ENCODE measurements at places on chromosomes 12 and 14.

- no peak for DNase-seq
These were observed 795 bp upstream of the ACOT2 start for GRCh38 chr14:73567951-73568885.

DNA sequence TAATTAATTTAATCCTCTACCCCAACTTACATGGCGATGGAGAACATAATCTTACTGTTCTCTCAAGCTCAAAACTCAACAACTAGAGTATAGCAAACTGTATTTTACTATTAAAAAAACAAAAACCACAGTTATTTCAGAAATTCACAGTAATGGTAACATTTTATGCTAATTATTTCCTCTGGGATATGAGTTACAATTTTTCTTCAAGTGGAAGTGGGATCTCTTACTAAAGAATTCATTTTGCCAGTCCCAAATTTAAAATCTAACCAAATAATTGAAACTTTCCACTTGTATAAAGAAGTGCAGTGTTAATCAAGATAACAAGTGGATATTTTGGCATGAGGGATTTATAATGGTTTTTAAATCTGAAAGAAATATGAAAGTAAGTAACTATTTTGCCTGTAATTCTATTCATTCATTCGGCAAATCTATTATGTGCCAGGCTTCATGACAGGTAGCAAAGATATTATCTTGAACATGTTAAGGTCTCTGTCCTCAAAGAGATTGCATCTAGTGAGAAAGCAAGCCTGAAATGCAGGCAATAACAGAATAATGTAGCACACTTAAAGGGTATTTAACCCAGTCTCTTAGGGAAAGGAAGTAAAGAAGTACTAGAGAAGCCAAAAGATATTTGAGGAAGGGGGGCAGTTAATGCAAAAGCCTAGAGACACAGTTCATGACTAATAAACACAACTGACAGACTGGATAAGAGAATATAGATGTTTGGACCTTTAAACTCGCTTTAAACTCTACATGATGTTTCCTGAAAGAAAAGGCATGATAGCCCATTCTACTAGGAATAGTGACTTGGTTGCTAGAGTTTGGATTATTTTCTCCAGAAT lies 44.0 kb downstream of the TAOK3 start:
- DNase-seq: no peak

GRCh38 chr12:56129942-56130495 lies 2.0 kb downstream of the ESYT1 start:
- DNase-seq: no peak

DNA sequence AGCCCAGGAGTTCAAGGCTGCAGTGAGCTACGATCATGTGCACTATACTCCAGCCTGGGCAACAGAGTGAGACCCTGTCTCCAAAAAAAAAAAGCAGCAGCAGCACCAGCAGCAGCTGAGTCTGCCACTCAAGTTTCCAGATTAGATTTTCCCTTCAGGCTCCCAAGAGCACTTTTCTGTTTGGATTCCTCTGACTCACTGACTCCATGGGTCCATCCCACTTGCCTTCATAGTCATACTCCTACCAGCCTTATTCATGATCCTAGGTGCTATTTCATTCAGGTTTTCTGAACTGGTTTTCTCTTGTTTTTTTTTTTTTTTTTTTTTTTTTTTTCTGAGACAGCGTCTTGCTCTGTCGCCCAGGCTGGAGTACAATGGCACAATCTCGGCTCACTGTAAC lies 6.8 kb upstream of the TWF1 start:
- DNase-seq: no peak

DNA sequence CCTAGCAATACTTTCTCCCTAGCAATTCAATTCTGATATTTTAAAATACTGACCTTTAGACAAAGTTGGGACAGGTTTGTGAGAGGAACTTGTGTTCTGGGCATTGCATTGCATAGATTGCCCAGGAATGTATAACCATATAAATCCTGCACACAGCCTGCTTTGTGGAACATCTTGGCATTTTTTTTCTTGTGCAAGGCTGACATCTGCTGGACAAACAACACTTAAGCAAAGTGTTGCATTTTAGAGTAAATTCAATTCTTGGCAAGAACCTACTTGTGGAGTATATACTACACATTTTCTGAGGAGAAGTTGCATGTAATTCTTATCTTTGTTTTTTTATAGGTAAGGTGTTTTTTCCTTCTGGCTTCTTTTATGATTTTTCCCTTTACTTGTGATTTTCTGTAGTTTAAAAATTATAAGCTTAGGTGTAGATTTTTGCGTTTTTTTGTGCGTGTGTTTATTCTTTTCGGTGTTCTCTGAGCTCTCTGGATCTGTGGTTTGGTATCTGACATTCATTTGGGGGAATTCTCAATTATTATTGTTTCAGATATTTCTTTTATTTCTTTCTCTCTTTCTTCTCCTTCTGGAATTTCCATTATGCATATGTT lies 26.4 kb downstream of the TESPA1 start:
- DNase-seq: peak; percentile 16

DNA sequence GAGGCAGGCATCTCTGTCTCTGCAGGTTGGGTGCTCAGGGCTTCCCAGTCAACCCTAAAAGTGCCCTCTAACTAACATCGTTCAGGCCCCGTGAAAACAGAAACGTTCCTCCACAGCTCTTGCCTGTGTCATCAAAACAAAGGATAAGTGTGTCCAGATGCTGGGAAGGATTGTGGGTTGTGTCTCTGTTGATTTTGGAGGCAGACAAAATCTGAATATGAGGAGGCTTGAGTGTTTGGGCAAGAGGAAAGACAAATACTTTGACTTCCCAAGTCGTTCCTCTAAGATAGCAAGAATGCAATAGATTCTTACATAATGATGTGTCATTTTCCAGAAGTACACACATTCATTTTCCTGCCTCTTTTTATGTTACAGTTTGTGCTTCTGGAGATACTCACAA lies 52.9 kb downstream of the SERPINA3 start:
- DNase-seq: no peak

- DNase-seq: peak; percentile 58
These were observed 3.6 kb downstream of the CFAP73 start for GRCh38 chr12:113152835-113153814.

GRCh38 chr12:59710004-59710628 lies 114.3 kb downstream of the SLC16A7 start:
- DNase-seq: no peak

GRCh38 chr12:65466911-65467310 lies 188.4 kb downstream of the MSRB3 start:
- no peak for DNase-seq

GRCh38 chr12:117882181-117882580 lies 86.6 kb downstream of the KSR2 start:
- no peak for DNase-seq

DNA sequence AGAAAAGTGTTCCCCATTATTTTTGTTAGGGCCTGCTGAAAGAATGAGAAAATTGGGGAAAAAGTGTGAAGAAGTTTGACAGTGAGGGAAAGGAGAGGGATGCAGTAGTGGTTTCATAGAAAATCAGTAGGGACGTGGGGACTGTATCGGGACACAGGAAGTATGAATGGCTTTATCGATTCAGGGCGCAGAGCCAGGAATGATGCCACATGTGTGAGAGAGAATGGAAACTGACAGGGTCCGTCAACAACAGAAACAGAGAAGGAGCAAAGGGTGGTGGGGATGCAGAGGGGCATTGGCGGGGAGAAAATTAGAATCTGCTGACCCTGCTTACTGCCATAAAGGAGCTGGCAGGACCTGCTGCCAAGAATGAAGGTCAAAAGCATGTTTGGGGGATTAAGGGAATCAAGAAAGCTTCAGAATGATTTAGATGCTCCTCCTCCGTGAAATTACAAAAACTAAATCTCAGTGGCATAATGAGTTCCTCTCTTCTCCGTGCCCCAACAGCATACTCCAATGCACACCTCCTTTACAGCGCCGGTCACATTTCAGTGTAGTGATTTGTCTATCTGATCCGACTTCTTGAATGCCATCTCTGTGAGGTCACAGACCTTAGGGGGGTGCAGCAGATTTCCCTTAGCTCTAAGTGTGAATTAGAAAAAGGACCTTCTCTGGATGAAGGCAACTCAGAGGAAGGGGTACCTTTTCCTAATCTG lies 92.6 kb downstream of the EMP1 start:
- no peak for DNase-seq

DNA sequence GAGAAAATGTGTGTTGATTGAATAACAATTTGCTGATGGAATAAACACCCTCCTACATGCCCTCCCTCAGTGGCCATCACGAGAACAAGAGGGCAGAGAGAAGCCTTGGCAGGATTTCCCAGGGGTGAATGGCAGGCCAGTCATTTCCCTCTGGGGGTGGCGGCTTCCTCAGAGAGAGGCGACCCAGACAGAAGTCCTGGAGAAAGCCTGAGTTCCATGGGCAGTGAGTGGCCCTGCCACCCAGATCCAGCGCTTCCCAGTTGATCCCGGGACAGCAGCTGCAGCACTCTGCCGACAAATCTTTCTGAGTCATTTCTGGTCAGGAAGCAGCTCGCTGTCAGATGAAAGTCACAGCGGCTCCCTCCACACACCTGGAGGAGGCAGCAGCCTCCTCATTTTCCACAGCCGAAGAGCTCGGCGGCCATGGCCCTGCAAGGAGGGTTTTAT lies 123.0 kb downstream of the SCARB1 start:
- no peak for DNase-seq

DNA sequence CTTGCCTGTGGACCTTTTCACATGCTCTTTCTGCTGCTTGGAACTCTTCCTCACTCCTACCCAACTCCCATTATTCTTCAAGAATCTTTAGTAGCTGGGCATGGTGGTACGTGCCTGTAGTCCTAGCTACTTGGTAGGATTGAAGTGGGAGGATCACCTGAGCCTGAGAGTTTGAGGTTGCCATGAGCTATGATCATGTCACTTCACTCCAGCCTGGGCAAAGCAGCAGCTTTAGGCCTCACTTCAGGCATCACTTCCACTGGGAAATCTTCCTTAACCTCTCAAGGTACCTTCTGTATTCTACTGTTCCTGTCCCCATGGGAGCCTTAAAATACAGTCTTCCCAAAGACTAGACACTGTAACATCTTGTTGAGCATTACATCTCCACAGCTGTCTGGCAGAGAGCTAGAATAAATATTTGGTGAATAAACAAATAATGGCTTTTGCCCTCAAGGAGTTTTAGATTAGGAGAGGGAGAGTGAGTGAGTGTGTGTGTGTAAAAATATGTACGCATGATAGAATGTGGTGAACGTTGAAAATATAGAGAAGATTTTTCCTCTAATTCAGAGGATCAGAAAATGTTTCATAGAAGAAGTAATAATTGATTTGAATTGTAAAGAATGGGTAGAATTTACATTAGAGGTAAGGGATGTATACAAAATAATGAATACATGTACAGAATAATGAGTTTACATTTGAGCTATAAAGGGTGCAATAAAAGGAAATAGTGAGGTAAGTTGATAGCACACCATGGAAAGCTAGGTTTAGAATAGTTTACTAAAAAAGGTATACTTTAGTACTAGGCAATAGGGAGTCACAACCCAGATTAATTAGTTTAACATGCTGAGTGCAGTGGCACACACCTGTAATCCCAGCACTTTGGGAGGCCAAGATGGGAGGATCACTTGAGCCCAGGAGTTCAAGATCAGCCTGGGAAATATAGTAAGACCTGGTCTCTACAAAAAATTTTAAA lies 29.2 kb upstream of the BMAL2 start:
- DNase-seq: no peak

DNA sequence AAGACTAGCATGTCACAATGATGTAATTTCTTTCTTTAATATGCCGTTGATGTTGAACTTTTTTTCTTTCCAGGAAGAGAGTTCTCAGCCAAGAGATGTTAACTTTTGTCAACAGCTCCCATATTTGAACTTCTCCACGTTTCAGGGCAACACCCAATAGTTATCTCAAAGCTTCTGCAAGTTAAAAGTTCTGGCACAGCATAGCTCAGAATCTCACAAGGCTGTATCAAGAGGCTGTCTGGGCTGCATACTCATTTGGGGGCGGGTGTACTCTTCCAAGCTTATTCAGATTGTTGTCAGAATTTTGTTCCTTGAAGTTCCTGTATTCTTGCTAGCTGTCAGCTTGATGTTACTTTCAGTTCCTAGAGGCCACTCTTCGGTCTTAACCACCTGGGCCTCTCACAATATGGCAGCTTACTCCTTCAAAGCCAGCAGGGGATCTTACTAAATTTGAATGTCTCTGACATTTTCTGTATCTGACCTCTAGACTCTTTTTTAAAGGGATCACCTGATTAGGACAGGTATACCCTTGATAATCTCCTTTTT lies 38.9 kb downstream of the KCNC2 start:
- no peak for DNase-seq

DNA sequence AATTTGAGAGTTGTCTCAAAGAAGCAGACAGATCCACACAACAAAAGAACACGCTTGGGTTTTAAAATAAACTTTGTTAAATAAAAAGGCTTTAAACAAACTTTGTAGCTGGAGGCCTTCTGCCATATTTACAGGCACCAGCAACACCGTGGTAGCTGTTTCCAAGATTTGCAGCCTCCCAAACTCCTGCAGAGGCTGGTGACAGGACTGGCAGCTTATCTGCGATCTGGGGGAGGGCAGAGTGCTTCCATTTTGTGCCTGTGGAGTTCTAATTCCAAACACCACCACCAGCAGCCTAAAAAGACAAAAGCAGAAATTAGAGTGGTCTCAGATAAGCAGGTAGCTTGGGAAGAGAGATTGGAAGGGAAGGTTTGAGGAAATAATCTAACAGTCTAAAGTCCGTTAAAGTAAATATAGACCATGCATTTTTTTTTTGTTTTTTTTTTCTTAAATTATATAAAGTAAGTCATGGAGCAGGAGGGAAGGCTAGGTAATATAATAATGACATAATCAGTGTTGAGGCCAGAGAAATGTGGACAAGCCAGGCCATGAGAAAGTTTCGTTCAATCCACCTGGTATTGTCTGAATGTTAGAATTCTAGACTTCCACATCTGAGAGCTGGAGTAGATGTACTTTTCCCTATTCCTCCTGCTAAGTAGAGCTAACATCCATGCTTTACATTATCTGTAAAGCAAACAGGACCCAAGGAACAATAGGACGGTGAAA lies 69.6 kb upstream of the TMEM132D start:
- DNase-seq: no peak

- no peak for DNase-seq
These were observed 35.2 kb upstream of the TMTC2 start for GRCh38 chr12:82651489-82651888.

GRCh38 chr12:122788387-122788786 lies 14.0 kb downstream of the CCDC62 start:
- DNase-seq: no peak

DNA sequence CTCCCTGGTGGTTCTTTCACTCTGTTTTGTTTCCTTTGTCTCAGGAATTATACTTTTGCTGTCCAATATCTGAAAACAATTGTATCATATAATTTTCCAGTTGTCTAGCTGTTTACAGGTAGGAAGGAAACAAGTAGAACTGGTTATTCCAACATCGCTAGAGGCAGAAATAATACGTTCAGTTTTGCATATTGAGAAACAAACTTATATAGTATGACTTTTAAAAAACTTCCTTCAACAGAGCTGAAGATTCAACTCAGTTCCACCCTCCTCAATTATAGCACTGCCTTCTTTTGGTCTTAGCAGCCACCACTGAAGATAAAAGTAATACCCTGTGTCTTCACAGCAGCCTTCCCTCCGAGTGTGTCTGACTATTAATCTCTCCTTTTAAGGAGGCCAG lies 214.3 kb downstream of the EFCAB11 start:
- DNase-seq: no peak
